HS-5 (cell line): ENCODE measurements at places on chromosomes 6 and 20.

GRCh38 chr6:167153521-167153959, 4.2 kb downstream of the GPR31 start:
- DNase-seq = no peak

DNA sequence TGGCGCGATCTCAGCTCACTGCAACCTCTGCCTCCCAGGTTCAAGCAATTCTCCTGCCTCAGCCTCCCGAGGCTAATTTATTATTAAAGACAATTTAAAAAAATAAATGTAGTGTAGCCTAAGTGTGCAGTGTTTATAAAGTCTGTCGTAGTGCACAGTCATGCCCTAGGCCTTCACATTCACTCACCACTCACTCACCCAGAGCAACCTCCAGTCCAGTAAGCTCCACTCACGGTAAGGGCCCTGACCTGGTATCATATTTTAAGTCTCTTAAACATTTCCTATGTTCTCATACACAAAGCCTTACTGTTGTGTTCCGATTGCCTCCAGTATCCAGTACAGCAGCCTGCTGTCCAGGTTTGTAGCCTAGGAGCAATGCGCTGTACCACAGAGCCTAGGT, 168.2 kb upstream of the FOXQ1 start:
- DNase-seq = no peak

- no peak for DNase-seq
Measured at GRCh38 chr6:21970569-21971300, 326.1 kb downstream of the PRL start.

- no peak for DNase-seq
Measured at GRCh38 chr20:43717616-43717995, 9.2 kb downstream of the GTSF1L start.

- no peak for DNase-seq
Measured at GRCh38 chr6:105164418-105164817, 15.4 kb downstream of the POPDC3 start.

DNA sequence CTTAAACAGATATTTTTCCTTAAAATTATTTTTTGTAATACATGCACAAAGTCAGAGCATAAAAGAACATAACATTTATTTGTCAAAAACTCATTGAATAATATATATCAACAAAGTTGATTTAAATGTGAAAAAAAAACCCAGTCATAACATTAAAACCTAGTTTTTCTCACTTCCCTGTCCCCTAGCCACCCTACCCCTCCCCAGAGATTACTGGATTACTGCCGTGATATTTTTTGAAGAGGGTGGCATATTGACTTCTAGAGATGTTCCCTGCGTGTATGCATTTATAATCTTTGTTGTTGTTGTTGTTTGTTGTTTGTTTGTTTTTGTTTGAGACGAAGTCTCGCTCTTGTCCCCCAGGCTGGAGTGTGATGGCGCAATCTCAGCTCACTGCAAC, 52.4 kb upstream of the ARMC2 start:
- no peak for DNase-seq

- no peak for DNase-seq
Measured at GRCh38 chr20:17500826-17501225, 30.4 kb downstream of the BFSP1 start.
